ENCODE measurements at places on chromosomes 11 and 22.

GRCh38 chr11:134691295-134691873, 279.3 kb upstream of the B3GAT1 start:
- no peak for DNase-seq

DNA sequence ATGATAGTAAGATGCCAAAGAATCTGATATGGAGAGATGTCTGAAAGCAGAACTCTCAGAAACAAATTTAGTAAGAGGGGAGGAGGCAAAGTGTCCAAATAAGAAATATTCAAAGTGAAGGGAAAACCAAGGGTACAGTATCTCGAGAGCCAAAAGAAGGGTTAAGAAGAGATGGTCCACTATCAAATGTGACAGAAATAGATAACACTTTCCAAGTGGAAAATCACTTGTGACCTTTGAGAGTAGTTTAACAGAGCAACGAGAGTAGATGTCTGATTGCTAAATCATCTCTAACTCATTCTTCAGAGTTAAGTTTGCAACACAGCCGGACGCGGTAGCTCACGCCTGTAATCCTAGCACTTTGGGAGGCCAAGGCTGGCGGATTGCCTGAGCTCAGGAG, 4.3 kb upstream of the BUD13 start:
- no peak for DNase-seq

GRCh38 chr11:96307776-96308140, 35.2 kb downstream of the MAML2 start:
- peak; percentile 83 for DNase-seq

DNA sequence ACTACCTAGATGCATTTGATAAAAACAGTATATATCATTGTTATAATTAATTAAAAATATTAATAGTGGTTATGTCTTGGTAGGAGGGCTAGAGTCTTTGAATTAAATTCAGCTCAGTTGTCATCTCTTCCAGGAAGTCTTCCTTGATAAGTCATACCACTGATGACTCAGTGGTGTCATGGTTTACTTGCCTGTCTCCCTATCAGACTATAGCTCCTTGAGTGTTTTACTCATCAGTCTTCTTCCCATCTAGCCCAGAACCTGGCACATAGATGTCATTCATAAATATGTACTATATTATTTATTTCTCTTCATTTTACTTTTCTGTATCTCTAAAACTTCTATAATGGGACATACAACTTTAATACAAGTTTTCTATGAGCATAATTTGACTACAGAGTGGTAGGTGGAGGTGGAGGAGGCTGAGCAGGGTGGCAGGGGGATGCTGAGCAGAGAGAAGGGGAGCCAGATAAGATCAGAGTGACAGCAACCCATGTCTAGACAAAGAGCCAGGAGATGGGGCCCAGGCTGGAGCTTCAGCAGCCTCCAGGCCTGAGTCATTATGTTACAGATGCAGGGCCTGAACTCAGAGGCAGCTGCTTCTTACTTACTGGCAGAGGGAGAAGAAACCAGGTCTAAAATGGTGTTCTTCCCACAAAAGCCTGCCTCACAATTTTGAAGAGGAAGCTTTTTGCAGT, 82.3 kb upstream of the PHOX2A start:
- DNase-seq = no peak

DNA sequence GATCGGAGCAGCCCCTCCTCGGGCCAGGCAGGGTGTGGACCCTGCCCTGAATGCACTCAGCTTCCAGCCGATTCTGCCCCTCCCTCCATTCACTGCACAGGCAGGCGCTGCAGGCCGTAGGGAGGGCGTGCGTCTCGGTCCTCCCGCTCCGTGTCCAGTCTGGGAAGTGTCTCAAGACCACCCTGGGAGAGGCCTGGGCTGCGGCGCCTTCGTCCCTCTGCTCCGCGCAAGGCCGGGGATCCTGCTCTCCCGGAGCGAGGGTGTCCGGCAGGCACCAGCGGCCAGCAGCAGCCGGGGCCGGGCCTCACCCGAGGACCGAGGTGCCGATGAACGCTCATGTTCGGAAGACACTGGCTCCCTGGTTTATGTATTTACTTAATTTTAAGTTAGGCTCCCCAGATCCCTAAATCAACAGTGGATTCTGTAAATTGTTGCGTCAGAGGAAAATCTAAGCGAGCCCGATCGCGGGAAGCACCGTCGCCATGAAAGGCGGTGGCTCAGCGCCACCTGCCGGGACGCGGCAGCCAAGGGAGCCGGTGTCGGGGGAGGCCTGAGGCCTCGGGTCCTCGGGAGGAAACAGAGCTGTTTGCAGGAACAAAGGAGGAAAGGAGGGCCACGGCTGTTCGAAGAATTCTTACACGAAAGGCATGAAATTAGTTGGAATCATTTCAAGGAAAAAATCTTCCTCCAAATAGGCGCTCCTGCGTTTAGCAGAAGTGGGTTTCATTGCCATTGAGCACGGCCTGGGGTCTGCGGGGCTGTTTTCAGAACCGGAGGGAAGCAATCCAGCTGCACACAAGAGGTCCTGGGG, 195.3 kb downstream of the BRD1 start:
- peak; percentile 13 for DNase-seq

GRCh38 chr22:20983081-20983771, 1.1 kb downstream of the LZTR1 start:
- DNase-seq = no peak

- DNase-seq = no peak
Observed at GRCh38 chr11:69865707-69866106, 46.5 kb upstream of the FGF3 start.

DNA sequence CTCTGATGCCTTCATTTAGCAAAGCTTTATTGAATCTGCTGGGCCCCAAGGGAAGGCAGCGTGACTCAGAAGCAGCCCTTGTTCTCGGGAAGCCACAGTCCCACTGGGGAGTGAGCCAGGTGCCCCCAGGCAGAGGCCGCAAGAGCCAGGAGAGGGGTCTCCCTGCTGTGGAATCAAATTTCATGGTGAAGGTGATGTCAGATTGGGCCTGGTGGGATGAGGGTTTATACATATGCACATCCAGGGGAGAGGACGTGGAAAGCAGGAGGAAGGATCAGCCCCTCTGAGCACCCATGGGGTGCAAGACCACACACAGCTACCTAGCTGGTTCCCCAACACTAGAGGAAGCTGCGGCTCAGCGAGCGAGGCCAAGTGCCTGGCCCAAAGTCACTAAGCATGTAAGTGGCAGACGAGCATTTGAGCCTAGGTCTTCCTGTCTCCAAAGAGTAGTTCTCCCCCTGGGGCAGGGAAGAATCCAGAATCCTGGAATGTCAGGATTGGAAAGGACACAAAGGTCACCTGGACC, 2.0 kb downstream of the SYNGR1 start:
- DNase-seq = no peak

GRCh38 chr11:121024989-121025388, 1.1 kb downstream of the TBCEL start:
- DNase-seq = no peak

- no peak for DNase-seq
Observed at GRCh38 chr11:86790867-86791849, 9.2 kb upstream of the PRSS23 start.

DNA sequence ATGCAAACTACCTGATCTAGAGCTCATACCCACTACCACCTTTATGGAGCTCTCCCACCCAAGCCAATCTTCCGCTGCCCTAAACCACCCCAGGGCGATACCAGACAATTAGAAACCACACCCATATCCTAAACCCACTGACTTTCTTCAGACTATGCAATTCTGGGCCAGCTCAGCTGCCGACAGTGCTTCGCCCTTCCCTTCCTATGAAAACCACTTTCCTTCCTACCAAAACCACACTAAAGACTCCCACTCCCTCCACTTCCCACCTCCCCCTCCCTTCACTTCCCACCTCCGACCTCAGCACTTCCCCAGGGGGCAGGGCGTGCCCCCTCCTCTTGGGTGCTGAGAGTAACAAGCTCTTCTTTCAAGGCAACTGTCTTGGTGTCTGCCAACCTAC, 25.1 kb downstream of the B3GAT1 start:
- no peak for DNase-seq

- no peak for DNase-seq
Observed at GRCh38 chr11:127252321-127252720, 251.8 kb upstream of the KIRREL3 start.

DNA sequence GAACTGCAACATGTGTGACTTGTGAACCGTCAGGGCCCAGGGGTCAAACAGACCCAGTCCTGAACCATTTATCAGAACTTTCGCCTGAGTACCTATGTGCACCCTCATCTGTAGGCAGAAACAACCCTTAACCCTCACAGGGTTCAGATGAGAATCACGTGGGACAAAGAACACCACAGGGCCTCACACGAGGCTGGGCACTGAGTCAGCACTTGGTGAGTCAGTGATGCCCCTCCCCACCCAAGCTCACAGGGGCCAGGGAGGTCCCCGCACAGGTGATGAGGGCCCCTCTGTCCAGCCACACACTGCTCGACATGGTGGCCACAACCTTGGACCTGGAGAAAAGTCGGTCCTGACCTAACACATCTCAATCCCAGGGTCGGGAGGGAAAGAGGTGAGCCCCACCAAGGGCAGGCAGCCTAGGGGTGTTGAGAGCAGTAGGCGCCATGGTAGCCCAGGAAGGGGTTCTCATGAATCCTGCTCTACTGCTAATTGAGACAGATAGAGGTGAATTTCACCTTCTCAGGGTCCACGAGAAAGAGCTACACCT, 176.4 kb downstream of the SHANK2 start:
- DNase-seq = no peak

GRCh38 chr11:128632141-128632791, 44.9 kb upstream of the ETS1 start:
- DNase-seq = no peak

DNA sequence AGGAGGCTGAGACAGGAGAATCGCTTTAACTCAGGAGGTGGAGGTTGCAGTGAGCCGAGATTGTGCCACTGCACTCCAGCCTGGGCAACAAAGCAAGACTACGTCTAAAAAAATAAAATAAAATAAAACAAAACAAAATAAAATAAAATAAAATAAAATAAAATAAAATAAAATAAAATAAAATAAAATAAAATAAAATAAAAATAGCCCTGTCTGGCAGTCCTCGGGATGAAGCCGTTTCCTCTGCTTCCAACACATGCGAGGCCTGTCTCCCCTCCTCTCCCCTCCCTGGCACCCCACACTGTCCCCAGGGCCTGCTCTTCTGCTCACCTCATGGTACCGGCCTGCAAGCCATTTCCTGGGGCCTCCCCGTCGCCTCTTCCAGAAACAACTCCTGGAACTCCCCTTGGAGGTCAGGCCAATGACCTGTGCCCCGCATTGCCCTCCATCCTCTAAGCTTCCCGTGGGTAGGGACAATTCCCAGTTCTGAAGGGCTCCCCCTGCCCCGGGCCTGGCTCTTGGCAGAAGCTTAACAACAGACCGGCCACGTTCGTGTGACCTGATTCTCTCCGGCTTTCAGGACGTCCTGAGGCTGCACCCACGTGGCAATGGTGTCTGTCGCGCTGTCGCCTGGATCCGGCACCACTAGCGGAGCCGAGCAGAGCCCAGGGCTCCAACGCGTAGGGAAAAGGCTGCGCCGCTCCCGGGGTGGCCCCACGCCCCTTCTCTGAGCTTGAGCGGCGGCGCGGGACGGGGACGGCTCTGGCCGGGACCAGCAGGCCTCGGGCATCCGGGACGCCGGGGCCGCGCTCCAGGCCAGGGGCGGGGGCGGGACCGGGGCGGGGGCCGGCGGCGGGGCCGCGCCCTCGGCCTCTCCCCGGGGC, 456 bp upstream of the PARVB start:
- DNase-seq = no peak

GRCh38 chr11:77136074-77136473, 8.0 kb downstream of the MYO7A start:
- DNase-seq = no peak

GRCh38 chr22:26972286-26972685, 314.9 kb downstream of the MIAT start:
- no peak for DNase-seq

- DNase-seq = no peak
Observed at GRCh38 chr11:11884774-11885481, 43.2 kb downstream of the USP47 start.

DNA sequence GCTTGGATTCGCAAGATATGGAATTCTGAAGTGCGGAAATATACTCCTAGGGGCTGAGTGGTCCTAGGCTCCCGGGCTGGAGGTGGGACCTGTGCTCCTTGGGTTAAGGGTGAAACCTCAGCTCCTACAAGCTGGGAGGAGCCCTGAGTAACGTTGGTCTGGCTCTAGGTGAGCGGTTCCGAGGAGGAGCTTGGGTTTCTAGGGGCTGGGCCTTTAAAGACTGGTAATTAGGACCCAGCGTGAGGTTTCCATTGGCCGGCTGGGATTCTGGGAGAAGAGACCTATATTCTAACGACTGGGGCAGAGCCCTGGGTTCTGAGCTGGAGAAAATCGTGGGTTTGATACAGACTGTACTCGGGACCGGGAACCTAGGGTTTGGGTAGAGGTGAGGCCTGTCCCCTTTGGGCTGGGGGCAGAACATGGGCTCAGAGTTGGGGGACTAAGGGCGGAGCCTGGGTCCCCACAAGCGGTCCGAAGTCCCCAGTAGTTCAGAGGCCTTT, 882 bp upstream of the MAP4K2 start:
- no peak for DNase-seq

GRCh38 chr11:1598816-1599215, 722 bp upstream of the KRTAP5-2 start:
- DNase-seq = no peak

GRCh38 chr11:12274056-12274455, 103.3 kb upstream of the PARVA start:
- DNase-seq = no peak

DNA sequence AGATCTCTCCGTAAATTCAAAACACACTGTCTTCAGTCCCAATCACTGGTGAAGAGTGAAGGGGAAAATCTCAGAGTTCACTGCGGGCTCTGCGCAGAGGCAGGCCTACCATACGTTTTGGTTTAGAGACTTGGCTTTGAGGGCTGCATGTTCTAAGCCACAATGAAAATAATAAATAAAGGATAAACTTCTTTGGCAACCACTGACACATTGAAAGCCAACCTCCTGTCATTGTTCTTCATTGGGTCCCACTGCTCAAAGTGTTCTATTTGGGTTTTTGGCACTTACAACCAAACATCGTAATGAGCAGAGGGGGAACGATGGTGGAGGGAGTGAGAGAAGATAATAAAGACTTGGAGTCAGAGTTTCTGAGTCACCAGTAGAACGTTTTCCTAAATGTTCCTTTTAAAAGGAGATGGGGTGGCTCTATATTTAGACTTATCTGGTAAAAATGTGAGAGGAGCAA, 472.9 kb downstream of the SOX6 start:
- no peak for DNase-seq

- no peak for DNase-seq
Observed at GRCh38 chr11:10012068-10012467, 282.0 kb downstream of the SBF2 start.

- DNase-seq = peak; percentile 7
Observed at GRCh38 chr11:106681435-106681834, 336.8 kb downstream of the GUCY1A2 start.

DNA sequence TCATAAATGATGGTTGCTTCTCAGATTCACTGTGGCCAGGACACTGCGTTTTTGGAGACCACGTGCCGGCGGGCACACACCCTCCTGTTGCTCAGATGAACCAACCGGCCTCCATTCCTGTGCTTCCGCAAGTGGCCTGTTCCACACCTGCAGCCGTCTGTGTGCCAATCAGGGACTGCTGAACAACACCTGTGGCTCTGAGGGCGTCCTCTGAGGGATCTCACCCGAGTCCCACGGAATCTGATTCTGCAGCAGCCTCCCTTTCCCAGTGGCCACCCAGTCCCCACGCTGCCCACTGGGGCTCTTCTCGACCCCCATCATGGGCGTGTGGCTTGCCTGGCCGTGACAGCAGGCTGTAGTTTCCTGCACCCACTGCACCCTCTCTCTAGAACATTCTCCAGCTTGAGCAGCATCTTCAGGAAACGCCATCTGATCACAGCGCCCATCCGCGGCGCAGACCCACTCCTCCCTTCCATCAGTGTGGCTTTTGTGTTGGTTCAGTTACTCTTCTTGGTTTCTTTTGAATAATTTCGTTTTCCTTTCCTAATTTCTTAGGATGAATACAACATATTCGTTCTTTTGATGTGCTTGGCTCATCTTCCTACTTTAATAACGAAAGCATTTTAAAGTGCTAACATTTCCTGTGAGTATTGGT, 100.3 kb upstream of the SLC22A12 start:
- no peak for DNase-seq
